Endothelial cell (in vitro differentiated cells): ENCODE measurements at places on chromosomes 7 and 10. TPM values are rescaled to one million over a fixed set of nuclear protein-coding genes. Genes with fewer than 3 reads are reported as not detected.

The CCL24 gene
- total RNA-seq: not detected

The TCAF1 gene
- total RNA-seq: 79.7 TPM

The ARID5B gene
- total RNA-seq: 0.62 TPM

The FAM204A gene
- total RNA-seq: 77.4 TPM

The TECPR1 gene
- total RNA-seq: 129 TPM

The LIPF gene
- not detected for total RNA-seq

GRCh38 chr7:70271617-70272081, 673.4 kb downstream of the AUTS2 start:
- DNase-seq: no peak

- no peak for DNase-seq
Observed at GRCh38 chr10:93462881-93463280, 19.3 kb downstream of the MYOF start.

- DNase-seq: peak; percentile 14
Observed at GRCh38 chr7:47195641-47196040, 386.3 kb downstream of the TNS3 start.

DNA sequence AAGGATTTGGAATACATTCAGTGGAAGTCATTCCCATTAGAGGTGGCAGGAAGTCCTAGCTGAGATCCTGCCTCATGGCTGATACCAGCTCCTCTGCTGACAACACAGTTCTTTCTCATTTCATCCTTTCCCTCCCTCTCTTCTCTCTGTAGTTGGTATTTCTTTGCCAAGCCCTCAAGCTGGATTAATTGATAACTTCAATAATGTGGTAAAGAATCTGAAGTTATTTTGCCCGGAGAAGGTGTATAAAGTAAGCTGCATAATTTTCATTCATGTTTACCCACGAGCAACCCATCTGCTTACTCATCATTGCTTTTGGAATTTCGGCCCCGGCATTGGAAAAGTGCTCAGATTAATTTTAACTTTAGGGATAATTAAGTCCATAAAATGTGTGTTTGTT, 85.2 kb upstream of the PLPP4 start:
- no peak for DNase-seq

- no peak for DNase-seq
Observed at GRCh38 chr7:120819861-120820260, 38.1 kb downstream of the TSPAN12 start.

DNA sequence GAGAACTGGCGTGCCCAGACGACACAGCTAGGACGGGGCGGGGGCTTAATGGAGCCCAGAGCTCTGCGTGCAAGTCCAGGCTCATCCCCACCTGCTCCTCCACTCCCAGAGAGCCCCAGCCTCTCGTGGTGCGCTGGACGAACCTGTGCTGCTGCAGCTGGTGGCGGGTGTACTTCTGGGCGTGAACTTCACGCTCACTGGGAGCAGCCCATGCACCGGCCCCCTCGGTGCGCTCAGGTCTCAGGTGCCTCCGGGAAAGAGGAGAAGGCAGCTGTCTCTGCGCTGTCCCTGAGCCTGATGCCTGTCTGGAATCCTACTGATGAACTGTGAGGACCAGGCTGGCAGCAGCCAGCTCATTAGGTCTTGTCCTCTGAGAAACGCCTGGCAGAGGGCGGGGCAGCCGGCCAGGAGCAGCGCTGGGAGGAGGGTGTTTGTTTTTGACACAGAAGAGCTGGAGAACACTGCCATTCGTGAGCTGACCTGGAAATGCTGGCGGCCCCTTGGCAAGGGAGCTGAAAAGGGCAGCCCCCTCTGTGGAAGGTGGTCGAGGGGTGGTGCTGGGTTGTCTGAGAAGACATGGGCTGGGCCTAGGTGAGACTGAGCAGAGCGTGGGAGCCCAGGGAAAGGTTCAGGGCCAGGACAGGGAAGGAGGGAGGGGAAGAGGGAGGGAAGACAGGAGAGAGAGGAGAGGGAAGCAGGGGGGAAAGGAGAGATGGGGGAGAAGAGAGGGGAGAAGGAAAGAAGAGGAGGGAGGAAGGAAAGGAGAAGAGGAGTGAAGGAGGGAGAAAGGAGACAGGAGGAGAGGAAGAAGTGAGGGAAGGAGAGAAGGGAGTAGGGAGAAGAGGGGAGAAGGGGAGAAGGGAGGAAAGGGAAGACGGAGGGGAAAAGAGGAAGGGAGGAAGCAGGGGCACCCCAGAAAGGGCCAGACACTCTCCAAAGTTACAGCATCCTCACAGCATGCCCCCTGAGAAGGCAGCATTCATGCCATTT, 53.5 kb upstream of the TNS3 start:
- DNase-seq: no peak

- DNase-seq: no peak
Observed at GRCh38 chr7:73345951-73346350, 18.0 kb downstream of the FKBP6 start.

- DNase-seq: no peak
Observed at GRCh38 chr7:33038639-33039038, 23.9 kb downstream of the NT5C3A start.

- no peak for DNase-seq
Observed at GRCh38 chr7:94823947-94824346, 83.4 kb upstream of the PPP1R9A start.

- DNase-seq: no peak
Observed at GRCh38 chr10:130443066-130443465, 306.9 kb downstream of the GLRX3 start.

GRCh38 chr10:111435871-111436270, 359.0 kb downstream of the ADRA2A start:
- DNase-seq: no peak

GRCh38 chr10:123553810-123554430, 112.2 kb upstream of the GPR26 start:
- no peak for DNase-seq

DNA sequence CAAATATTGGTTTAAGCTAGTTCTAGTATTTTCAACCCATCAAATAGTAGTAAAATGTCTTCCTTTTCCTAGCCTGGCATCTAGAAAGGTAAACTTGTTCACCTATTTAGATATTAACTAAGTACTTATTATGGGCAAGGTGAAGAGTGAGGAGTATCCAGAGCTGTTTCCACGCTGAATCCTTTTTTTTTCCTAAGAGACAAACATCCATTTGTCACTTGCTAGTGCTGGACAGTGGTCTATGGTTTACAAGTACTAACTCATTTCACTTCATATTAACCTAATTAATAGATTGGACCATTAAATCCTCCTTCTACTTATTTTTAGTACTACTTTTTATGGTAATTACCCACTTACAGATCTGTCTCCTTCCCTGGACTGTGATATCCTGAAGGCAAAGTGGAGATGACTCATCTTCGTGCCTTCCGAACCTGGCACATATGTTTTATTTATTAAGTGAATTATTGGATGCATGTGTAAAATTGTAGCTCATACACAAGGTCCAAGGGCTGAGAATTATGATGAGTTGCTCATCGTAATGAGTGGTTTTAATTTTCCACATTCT, 159.6 kb upstream of the IGFBP3 start:
- no peak for DNase-seq

DNA sequence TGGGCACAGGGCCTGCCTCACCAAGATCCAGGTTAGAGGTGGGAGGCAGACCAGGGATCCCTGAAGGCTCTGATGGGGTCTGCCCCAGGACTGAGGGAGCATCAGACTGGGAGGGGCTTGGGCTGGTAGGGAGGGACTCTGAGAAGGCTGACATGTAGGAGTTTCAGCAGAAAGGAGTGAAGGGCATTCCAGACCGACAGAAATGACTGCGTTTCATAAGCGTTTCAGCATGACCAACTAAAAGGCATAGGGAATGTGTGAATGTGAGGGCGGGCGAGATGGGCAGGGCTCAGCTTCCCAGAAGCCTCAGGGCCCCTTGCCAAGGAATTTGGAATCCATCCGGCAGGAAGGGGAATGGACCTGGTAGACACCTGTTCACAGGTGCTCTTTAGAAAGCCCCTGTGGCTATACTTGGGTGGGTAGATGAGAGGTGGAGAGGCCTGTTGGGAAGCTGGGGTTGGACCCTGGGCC, 24.9 kb upstream of the SLC29A3 start:
- DNase-seq: no peak

DNA sequence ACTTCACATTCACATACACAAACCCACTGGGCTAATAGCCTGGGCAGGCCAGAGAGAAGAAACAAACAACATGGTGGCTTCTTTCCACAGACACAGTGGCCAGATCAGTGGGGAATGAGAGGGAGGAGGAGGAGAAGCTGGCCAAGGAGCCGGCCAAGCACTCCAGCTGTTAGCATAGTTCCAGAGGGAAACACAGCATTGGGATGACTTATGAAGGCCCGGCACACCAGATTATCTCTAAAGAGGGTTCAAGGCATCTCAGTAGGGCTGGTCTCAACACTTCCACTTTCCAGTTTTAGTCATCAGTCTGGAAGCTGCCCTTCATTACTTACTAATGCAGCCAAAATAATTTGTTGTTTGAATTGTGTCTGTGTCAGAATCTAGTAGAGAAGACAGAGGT, 42.1 kb upstream of the GPR26 start:
- no peak for DNase-seq

DNA sequence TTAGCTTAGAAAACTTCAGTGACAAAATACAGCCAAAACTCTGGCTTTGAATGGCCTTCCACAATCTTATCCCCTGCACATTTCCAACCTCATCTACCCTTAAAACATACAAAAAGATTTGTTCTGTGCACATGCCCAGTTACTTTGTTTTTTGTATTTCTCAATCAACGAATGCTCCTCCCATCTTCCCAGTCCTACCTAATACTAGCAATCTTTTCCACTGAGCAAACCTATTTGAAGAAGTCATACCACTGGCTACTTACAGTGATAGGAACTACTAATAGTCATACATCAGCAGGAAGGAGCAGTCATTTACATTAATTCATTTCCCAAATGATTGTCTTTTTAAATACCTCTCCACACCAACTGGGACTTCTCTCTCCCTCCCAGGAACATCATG, 2.5 kb downstream of the USP54 start:
- no peak for DNase-seq

DNA sequence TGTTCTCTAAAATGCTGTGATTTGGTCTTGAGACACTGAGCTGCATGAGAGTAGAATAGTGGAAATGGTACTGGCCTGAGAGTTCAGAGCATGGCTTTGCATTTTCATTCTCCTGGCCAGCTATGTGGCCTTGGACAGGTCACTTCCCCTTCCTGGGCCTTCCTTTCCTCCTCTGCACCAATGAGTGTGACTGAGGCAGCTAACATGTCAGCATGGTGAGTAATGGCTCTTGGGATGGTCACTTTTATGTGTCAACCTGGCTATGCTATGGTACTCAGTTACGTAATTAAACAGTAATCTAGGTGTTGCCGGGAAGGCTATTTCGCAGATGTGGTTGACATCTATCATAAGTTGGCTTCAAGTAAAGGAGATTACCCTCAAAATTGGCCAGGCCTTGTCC, 109.3 kb downstream of the RTKN2 start:
- DNase-seq: no peak

GRCh38 chr7:148761499-148762278, 63.0 kb downstream of the CUL1 start:
- DNase-seq: no peak

GRCh38 chr7:24842449-24843241, 85.4 kb upstream of the GSDME start:
- no peak for DNase-seq

DNA sequence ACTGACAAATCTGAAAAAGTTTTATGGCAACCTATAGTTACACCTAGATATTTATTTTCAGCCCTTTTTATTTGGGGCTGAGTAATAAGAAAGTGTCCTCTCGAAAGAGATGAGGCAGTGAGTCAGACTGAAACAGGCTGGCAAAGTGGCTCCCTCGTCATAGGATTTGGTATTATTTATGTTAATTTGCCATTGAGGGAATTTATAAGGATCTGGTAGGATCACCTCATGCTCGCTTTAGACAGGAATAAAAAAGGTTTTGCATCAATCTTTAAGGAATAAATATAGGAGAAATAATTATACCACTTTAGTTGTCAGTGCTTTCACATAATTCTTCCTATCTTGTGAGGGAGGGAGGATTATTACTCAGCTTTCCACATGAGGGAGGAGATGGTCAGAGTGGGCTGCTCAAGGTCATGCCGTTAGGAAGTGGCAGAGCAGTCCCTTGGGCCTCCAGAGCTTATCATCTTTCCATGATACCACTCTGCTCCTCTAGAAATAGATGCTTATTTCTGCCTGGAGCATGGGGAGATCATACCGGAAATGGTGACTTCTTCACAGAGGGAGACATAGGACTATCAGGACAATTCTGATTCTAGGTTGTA, 356.8 kb downstream of the GPR158 start:
- DNase-seq: no peak

- DNase-seq: no peak
Observed at GRCh38 chr7:155371331-155371883, 73.7 kb downstream of the INSIG1 start.

- no peak for DNase-seq
Observed at GRCh38 chr10:47360419-47361040, 12.4 kb downstream of the RBP3 start.

- no peak for DNase-seq
Observed at GRCh38 chr7:31494421-31494820, 19.5 kb upstream of the ITPRID1 start.

GRCh38 chr7:18558503-18558902, 63.0 kb downstream of the HDAC9 start:
- no peak for DNase-seq

DNA sequence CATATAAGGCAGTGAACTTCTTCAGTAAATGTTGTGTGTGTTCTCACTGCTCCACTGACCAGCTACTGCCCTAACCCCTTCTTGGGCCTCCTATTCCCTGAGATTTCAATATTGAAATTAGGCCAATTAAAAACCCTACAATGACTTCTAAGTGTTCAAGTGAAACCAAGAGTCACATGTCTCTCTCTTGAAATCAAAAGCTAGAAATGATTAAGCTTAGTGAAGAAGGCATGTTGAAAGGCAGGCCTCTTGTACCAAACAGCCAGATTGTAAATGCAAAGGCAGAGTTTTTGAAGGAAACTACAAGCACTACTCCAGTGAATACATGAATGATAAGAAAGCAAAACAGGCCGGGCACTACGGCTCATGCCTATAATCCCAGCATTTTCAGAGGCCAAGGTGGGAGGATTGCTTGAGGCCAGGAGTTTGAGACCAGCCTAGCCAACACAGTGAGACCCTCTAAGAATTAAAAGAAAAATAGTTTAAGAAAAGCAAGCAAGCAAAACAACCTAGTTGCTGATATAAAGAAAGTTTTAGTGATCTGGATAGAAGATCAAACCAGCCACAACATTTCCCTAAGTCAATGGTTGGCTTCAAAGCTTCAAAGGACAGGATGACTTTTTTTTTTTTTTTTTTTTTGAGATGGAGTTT, 22.3 kb downstream of the BRAF start:
- DNase-seq: no peak
